ENCODE measurements at places on chromosomes 16 and 17.

DNA sequence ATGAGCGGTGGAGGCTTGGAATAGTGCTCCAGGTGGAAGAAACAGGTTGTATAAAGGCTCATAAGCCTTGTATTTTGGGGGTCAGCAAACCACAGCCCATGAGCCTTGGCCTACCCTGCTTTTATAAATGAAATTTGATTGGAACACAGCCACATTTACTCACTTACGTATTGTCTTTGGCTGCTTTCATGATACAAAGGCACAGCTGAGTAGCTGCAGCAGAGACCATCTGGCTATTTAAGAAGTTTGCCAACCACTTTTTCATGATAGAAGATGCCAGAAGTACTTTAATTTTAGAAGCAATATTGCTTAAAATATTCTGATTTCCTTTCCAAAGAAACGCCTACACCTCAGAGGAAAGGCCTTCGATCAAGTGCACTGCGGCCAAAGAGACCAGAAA, 73.8 kb downstream of the C17orf58 start:
- no peaks in the 10 kb centered on the region for H3K4me1 ChIP-seq
- H3K36me3 ChIP-seq, result peaks cover 59% of the 10 kb centered on the region
- no peak for DNase-seq
- H3K27me3 ChIP-seq, result no peaks in the 10 kb centered on the region

DNA sequence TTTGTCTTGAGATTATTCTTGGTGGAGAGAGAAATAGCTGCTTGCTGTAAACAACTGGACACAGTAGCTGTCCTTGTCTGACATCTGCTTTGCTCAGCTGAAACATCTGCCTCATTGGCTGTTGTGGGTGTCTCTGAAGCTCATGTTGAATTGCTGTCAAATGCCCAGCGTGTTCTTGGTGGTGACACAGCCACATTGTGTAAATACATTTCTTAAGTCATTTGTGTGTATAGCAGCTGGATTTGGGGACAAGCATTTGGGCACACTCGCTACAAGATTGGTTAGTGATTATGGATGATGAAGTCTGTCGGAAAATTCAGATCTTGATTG, 5.3 kb downstream of the FAM234A start:
- H3K27me3 ChIP-seq, result no peaks in the 10 kb centered on the region
- no peaks in the 10 kb centered on the region for H3K36me3 ChIP-seq
- DNase-seq, result no peak
- no peaks in the 10 kb centered on the region for H3K4me1 ChIP-seq
- H3K27ac ChIP-seq, result no peak overlapping the region

- no peak overlapping the region for H3K27ac ChIP-seq
- H3K27me3 ChIP-seq, result no peaks in the 10 kb centered on the region
- H3K4me1 ChIP-seq, result no peaks in the 10 kb centered on the region
- no peaks in the 10 kb centered on the region for H3K36me3 ChIP-seq
- no peak for DNase-seq
- H3K4me3 ChIP-seq, result no peak overlapping the region
Observed at GRCh38 chr16:17499223-17499902, 28.6 kb upstream of the XYLT1 start.

DNA sequence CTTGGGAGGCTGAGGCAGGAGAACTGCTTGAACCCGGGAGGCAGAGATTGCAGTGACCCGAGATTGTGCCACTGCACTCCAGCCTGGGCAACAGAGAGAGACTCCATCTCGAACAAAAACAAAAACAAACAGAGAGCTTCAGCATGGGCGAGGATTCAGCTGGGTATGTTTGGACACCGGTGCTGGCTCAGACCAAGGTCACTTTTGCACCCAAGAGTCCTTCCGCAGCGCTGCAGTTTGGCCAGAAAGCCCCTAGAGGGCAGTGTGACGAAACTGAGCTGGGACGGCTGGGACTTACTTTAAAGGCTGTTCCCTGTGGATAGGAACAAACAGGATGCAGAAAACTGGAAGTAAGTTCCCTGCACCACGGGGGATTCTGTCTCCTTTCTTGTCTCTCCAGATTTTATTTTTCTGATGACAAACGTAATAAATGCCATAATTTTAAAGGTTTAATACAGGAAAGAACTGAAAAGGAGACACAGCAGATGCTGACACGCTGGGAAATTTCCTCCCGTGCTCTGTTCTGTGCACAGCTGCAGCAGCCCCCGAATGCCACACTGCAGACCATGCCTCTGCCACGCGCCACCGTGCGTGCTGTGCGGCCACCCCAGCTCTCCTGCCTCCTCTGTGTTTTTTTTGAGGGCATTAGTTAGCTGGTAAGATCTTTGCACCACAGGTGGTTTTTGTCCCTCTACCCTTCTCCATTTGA, 25.2 kb upstream of the USP36 start:
- no peaks in the 10 kb centered on the region for H3K27me3 ChIP-seq
- no peak overlapping the region for H3K27ac ChIP-seq
- H3K36me3 ChIP-seq, result peaks cover 37% of the 10 kb centered on the region
- no peaks in the 10 kb centered on the region for H3K4me1 ChIP-seq
- no peak overlapping the region for H3K4me3 ChIP-seq

GRCh38 chr16:59249011-59249410, 514.9 kb upstream of the GOT2 start:
- no peak overlapping the region for H3K4me3 ChIP-seq
- DNase-seq, result no peak
- no peaks in the 10 kb centered on the region for H3K27me3 ChIP-seq
- H3K36me3 ChIP-seq, result no peaks in the 10 kb centered on the region
- H3K27ac ChIP-seq, result no peak overlapping the region

- no peaks in the 10 kb centered on the region for H3K27me3 ChIP-seq
- no peak overlapping the region for H3K27ac ChIP-seq
- no peak for DNase-seq
- H3K36me3 ChIP-seq, result peaks cover 40% of the 10 kb centered on the region
- H3K4me1 ChIP-seq, result no peaks in the 10 kb centered on the region
- H3K4me3 ChIP-seq, result no peak overlapping the region
Observed at GRCh38 chr17:6106212-6106611, 36.0 kb downstream of the WSCD1 start.

- H3K27me3 ChIP-seq, result no peaks in the 10 kb centered on the region
- no peak overlapping the region for H3K27ac ChIP-seq
- no peak overlapping the region for H3K4me3 ChIP-seq
Observed at GRCh38 chr17:76714336-76714735, 3.6 kb upstream of the MXRA7 start.

DNA sequence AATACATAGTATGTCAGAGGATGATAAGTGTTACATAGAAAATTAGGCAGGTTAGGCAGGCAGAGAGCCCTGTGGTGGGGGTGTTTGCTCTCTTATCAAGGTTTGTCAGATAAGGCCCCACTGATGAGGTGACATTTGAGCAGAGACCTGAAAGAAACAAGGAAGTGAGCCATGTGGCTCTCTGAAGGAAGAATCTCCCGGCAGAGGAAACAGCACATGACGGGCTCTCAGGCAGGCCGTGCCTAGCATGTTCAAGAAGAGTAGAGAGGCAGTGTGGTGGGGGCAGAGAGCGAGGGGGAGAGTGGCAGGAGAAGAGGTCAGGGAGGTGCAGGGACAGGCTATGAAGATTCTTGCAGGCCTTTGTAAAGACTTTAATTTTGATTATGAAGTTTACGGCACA, 82.0 kb upstream of the ASIC2 start:
- H3K27me3 ChIP-seq, result peaks cover 8% of the 10 kb centered on the region
- no peak overlapping the region for H3K4me3 ChIP-seq
- no peaks in the 10 kb centered on the region for H3K36me3 ChIP-seq
- DNase-seq, result no peak

DNA sequence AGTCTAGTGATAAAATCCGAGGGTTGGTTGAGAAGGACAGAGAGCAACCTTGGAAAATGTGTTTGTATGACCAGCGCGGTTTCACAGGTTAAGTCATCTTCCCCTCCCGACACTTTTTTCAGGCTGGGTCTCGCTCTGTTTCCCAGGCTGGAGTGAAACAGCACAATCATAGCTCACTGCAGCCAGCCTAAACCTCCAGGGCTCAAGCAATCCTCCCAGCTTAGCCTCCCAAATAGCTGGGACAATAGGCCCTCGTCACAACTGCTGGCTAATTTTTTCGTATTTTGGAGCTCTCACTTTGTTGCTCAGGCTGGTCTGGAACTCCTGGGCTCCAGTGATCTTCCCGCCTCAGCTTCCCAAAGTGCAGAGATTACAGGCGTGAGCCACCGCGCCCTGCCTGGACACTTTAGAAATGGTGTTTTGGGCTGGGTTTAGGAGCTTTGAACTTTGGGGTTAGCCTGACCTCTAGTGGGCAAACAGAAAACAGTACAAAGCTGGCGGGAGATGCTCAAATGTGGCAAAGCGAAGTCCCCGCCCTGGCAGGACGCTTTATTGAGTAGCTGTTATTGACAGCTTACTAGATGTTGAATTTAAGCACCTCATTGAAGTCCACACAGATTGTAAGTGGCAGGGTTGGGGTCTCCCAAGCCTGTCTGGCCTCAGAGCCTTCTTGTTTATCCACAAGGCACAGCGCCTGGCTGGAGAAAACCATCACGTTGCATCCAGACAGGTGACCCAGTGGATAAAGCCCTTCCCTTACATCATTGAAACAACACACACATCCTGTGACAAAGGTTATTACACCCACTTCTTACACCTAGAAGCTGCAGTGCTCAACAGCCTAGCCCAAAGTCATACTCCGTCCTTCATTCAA, 34.7 kb upstream of the RBBP6 start:
- H3K27me3 ChIP-seq, result no peaks in the 10 kb centered on the region
- no peak overlapping the region for H3K27ac ChIP-seq
- DNase-seq, result peak; percentile 73
- no peaks in the 10 kb centered on the region for H3K36me3 ChIP-seq

DNA sequence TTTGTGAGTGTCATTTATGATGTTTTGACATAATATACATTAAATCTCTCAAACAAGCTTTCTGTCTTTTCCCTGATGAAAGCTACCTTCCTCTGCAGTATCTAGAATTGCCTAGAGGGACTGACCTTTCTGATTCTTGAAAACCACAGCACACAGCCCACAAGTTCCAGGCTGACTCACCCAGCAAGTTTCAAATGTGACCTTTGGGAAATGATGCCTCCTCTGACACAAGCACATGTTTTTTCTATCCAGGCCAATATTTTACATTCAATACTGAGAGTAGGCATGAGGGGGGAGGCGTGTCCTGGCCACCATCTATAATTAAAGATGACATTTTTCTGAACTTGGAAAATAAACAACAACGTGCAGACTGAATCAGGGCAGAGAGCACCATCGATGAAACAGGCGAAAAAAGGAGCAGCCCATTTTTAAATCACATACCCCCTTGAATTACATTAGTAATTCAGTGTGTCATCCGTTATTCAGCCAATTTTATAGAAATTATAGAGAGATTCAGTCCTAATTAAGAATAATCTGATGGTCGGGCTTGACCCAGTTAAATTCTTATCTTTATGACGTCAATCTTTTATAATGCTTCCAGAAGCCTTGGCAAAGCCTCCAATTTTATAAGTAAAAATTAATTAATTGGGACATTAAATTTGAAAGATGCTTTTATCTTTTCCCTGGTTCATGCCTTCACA, 292.6 kb upstream of the CDH11 start:
- H3K4me1 ChIP-seq, result peaks cover 39% of the 10 kb centered on the region
- no peak overlapping the region for H3K27ac ChIP-seq
- H3K36me3 ChIP-seq, result no peaks in the 10 kb centered on the region
- no peak overlapping the region for H3K4me3 ChIP-seq
- no peaks in the 10 kb centered on the region for H3K27me3 ChIP-seq

- no peaks in the 10 kb centered on the region for H3K27me3 ChIP-seq
- DNase-seq, result no peak
- H3K4me3 ChIP-seq, result no peak overlapping the region
- H3K36me3 ChIP-seq, result 0 out of 2 replicates have a peak, but pooled peaks cover 3% of the 10 kb centered on the region
- peaks cover 4% of the 10 kb centered on the region for H3K4me1 ChIP-seq
Observed at GRCh38 chr17:82534401-82534812, 14.9 kb downstream of the FOXK2 start.

DNA sequence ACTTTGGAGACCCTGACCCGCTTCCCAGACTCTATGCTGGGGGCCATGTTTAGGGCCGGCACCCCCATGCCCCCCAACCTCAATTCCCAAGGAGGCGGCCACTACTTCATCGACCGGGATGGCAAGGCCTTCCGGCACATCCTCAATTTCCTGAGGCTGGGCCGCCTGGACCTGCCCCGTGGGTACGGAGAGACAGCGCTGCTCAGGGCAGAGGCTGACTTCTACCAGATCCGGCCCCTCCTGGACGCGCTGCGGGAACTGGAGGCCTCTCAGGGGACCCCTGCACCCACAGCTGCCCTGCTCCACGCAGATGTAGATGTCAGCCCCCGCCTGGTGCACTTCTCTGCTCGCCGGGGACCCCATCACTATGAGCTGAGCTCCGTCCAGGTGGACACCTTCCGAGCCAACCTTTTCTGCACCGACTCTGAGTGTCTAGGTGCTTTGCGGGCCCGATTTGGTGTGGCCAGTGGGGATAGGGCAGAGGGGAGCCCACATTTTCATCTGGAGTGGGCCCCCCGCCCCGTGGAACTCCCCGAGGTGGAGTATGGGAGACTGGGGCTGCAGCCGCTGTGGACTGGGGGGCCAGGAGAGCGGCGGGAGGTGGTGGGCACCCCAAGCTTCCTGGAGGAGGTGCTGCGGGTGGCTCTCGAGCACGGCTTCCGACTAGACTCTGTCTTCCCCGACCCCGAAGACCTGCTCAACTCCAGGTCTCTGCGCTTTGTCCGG, 1.1 kb downstream of the KCTD11 start:
- no peaks in the 10 kb centered on the region for H3K27me3 ChIP-seq
- peak overlapping the region; percentile 62 for H3K4me3 ChIP-seq
- H3K4me1 ChIP-seq, result peaks cover 12% of the 10 kb centered on the region
- no peak overlapping the region for H3K27ac ChIP-seq
- no peaks in the 10 kb centered on the region for H3K36me3 ChIP-seq

DNA sequence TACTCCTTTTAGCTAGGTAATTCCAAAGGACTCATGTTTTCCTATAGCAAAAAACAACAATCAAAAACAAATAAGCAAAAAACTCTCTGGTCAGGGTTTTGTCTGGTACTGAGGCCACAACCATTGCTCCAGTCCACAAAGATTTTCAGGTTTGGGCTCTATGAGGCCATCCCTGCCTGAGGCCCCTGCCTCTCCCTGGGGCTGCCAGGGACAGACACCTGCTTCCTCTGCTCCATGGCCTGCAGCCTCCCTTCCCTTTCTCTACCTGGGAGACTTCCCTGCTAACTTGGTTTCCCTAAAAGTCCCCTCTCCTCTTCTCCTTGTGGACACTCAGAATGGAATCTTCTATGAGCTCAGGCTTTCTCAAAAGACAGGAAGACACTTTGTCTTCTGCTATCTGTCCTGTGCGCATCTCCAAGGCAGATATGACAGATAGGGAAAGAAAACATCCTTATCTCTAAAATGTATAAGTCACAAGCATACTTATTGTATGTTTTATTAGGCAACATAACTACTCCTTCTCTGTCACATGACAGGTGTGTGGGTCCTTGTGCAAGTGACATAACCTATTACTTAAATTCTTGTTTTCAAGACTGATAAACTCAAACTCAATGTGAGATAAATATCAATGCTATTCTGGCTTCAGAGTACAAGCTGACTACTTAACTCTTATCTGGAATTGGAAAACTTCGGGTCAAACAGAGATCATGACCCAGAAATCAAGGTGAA, 1.2 kb upstream of the ZDHHC1 start:
- peaks cover 7% of the 10 kb centered on the region for H3K4me1 ChIP-seq
- no peak overlapping the region for H3K27ac ChIP-seq
- DNase-seq, result no peak
- H3K27me3 ChIP-seq, result peaks cover 5% of the 10 kb centered on the region

DNA sequence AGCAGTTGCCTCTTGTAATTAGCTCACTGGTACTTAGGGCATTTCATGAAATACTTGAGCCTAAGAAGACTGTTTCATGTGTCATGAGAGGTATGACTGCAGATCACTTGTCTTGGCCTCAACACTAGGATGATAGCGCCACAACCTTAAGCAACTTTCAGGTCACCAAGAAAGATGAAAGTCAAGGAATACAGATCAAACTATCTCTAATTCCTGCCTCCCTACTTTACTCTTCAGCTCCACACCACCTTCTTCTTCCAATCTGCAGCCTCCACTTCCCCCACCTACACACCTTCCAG, 28.0 kb downstream of the GNA13 start:
- H3K27me3 ChIP-seq, result no peaks in the 10 kb centered on the region
- no peak for DNase-seq
- H3K4me3 ChIP-seq, result no peak overlapping the region
- 0 out of 2 replicates have a peak, but pooled peaks cover 3% of the 10 kb centered on the region for H3K36me3 ChIP-seq

Measured in SJCRH30 (cell line).